NCI-H1105 treated with DMSO at 0.1 percent for 48 hours (cell line): ENCODE measurements at places on chromosomes 5 and 9.
A peak's percentile ranks its signal among the peaks of the same experiment; 100 is the strongest.

GRCh38 chr9:75935591-75935990, 45.1 kb downstream of the PCSK5 start:
- no peak for DNase-seq

- no peak for DNase-seq
Observed at GRCh38 chr5:68161156-68161555, 54.4 kb upstream of the PIK3R1 start.

GRCh38 chr5:151923866-151924476, 680 bp downstream of the GLRA1 start:
- DNase-seq = no peak

GRCh38 chr5:105922080-105922479, 1748.7 kb downstream of the EFNA5 start:
- DNase-seq = no peak

GRCh38 chr9:36407122-36407723, 7.2 kb upstream of the RNF38 start:
- peak; percentile 87 for DNase-seq

DNA sequence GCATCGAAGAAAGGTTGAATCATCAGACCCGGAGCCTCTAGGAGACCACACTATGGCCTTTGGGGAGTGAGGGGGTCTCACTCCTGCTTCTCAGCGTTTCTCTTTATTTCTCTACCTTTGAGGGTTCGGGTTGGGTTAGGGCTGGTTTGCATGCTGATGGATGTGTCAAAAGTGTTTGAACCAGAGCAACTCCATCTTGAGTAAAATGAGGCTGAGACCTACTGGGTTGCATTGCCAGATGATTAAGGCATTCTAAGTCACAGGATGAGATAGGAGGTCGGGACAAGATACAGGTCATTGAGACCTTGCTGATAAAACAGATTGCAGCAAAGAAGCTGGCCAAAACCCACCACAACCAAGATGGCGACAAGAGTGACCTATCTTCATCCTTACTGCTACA, 44.9 kb upstream of the TCF7 start:
- no peak for DNase-seq

- no peak for DNase-seq
Observed at GRCh38 chr9:88835038-88835466, 156.2 kb upstream of the S1PR3 start.

- DNase-seq = no peak
Observed at GRCh38 chr9:107727086-107727780, 237.7 kb upstream of the KLF4 start.

DNA sequence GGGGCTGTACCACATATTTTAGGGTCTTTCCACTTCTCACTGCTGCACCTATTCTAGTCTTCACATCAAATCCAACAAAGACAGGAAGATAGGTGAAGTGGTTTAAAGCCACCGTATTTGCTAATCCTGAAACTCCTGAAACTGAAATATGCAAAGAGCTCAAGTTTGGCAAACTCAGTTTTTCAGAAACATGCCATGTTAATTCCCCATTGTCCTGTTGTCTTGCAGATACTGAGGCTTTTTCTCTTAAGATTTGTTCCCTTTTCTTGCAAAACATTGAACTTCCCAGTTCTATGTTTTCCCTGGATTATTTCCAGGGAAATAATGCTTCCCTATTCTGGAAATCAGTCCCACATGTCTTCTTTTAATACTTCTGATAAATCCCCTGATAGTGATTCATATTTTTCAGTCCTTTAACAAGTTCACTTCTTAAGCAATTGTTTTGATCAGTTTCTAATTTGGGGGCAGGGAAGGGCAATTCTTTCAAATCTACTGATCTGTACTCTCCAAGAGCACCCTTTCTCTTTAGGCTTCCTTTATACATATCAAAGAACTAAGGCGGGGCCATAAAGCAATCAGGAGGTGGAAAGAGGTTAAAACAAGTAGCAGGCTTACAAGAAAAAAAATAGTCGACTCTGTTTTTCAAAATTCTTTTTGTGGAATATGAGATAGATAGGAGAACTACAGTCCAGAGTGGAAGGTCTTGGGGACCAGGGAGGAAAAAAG, 648.5 kb downstream of the BNC2 start:
- no peak for DNase-seq

DNA sequence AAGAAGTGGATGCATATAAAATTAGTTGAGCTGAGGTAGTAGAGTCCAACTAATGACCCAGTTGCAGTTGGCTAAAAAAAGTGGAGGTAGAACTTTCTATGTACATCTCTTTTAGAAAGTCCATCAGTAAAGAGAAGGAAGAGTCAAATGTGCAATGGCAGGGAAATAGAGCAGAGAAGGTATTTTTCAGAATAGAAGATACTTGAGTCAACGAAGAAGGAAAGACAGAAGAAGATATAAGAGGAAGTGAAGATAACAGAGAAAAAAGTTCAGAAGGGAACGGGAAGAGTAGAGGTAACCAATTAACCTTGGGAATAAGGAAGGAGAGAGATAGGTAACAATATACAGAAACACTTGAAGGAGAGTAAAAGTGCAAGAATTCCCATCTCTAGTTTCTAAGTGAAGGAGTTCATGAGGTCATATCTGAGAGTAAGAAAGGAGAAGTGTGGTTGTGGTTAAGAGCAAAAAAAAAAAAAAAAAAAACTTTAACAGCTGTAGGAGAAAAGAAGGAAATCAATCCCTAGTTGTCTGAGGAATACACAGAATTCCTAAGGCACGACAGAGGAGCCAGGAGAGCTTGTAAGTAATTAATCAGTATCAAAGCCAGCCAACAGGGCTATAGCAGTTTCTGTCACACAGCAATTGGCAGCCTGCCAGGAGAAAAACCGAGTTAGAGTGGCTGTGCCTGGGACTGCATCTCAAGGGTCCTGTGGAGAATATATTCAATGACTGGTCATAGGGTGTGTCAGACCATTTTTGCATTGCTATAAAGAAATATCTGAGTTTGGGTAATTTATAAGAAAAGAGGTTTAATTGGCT, 61.0 kb downstream of the ARL15 start:
- DNase-seq = no peak

GRCh38 chr9:31389075-31389474, 995.4 kb upstream of the ACO1 start:
- no peak for DNase-seq

- no peak for DNase-seq
Observed at GRCh38 chr5:146751054-146751453, 127.5 kb downstream of the PPP2R2B start.

GRCh38 chr5:115892021-115892420, 50.3 kb downstream of the AP3S1 start:
- no peak for DNase-seq

- DNase-seq = peak; percentile 44
Observed at GRCh38 chr5:53027913-53028312, 38.8 kb downstream of the ITGA2 start.

DNA sequence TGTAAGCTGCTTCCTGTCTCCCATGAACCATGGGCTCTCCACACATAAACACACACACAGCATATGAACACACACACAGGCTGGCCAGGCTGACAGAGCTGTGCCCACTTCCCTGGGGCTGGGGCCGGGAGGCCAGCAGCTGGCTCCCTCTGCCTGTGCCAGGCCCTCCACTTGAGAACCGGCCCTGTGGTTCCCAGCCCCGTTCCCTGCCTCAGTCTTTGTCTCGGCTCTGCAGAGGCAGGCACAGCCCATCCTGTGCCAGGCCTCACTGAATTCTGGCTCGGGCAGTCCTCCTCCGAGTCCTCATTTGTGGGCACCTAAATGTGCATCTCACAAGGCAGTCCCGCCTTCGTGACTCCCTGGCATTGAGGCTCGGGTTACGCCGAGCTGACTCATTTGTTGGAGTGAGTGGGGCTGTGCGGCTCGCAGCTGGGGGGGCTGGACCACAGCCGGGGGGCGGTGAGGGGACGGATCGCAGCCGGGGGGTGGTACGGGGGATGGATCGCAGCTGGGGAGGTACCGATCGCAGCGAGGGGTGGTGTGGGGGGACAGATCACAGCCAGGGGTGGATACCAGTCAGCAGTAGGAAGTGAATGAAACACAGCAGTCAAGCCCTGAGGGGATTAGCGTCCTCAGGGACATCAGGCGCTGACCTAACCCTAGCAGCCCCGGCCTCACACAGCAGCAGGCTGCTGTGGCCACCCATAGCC, 72.3 kb downstream of the PSMB7 start:
- peak; percentile 22 for DNase-seq

DNA sequence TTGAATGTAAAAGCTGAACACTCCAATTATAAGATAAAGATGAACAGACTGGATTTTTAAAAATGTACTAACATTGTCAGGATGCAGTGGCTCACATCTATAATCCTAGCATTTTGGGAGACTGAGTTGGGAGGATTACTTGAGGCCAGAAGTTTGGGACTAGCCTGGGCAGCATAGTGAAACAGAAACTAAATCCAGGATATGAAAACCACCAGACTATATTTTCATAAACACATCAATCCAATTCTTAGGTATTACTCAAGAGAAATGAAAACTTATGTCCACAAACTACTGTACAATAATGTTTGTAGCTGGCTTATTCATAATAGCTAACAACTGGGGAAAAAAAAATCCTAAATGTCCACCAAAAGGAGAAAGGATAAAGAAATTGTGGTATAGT, 26.8 kb upstream of the NAA35 start:
- no peak for DNase-seq

- DNase-seq = peak; percentile 9
Observed at GRCh38 chr5:90301248-90301647, 108.3 kb downstream of the CETN3 start.

DNA sequence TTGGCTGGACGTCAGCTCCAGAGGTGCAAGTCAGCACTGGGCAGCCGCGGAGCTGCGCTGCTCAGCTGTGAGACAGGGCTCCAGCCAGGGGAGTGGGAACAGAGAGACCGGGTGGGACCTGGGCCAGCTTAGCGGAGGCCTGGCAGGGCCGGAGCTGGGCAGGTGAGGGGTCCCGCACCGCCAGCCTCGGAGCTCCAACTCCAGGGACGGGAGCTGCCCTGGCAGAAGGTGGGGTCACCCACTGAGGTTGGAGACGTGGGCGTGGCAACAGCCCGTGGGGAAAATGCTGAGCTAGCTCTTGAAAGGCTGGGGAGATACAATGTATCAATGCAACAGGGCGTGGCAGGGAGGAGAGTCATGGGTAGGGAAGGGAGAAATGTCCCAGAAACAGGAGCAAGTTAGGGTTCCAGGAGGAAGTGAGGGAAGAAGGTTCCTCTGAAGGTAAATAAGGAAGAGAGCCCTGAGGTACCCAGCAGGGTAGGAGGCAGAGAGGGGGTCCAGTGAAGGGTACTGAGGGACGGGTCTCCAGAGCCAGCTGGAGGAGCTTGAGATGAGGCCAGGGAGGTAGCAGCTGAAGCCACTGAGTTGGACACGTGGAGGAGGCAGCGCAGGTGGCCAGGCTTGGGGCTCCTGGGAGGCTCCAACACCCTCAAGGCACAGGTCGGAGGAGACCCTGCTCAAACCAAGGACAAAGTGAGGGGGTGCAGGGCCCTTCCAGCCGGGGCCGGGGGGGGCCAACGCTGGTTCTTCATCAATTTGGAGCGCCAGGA, 736 bp upstream of the NKD2 start:
- no peak for DNase-seq

DNA sequence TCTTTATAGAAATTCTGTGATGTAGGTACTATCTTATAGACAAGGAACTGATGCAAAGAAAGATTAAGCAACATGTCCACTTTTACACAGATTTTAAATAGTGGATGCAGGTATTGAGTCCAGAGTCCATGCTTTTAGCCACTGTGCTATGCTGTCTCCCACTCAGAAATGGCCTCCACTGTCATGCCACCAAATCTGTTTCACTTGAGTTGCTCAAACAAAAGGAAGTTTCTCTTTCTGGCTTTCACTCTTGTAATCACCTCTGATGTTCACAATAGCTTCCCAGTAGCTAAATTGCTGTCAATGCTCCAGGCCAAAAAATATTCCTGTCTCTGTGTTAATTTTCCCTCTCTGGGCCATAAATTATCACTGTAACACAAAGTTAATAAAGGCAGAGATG, 77.0 kb upstream of the RASA1 start:
- DNase-seq = no peak

DNA sequence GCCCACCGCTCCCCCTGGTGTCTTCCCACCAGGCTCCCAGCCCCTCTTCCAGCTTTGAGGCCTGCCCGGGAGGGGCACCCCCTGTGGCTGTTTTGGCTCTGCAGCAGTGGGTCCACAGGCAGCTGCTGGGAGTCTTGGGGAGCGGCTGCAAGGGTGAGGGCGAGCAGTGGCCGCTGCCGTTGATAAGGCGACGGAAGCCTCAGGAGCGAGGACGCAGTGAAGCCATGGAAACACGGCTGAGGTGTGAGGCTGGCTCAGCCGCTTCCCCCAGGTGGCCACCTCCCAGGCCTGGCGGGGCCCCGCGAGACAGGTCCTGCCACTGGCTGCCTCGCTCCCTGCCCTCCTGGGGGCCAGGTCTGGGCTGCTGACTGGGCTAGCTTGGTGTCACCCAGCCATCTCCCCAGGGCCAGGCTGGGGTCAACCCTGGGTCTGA, 41.5 kb downstream of the CXXC5 start:
- no peak for DNase-seq

DNA sequence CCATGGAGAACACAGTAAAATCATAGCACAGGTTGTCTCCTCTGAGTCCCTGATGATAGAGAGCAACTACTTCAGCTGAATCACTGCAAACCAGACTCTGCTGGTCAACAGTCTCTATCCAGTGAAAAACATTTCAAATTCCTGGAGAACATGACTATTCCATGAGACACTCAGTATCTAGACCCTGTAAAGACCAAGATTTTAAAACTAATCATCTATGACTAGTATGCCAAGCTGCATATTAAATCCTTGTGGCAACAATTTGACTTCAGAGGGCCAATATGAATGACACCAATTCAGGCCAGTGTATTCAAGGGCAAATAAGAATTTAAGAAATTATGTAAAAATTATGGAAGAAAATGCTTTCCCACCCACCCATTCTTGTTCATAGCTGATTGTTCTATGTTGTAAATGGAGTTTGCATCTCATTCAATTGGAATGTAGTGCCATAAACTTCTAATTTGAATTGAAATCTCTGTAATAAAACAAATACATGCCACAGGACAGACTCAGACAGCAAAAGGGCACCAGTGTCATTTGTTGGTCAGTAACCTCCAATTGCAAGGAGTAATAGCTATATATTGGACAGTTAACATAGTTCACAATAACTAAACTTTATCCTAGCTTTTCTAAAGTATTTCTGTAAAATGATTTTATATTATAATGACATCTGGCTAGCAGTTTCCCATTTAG, 80.1 kb upstream of the LPAR1 start:
- DNase-seq = no peak

DNA sequence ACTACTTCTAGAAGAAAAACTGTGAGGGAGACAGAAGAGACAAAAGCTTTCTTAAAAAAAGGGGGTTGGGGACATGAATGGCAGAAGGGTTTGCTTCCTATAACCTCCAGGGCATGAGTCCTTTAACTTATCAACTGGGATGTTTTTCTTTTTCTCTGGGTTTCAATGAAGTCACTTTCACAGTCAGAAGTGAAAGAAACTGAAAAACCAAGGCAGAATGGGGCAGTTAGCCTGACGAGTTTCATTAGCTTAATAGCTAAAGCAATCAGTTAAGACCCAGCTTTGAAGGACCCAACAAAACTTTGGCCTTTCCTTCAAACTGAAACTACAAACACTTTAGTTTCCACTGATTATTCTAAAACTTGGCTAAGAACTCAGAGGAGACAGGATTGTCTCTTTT, 4.6 kb upstream of the OR13C8 start:
- no peak for DNase-seq

GRCh38 chr5:141514330-141515133, 25.7 kb downstream of the PCDHGC5 start:
- peak; percentile 57 for DNase-seq

- no peak for DNase-seq
Observed at GRCh38 chr5:54655761-54656160, 138.2 kb downstream of the SNX18 start.
